H4 (cell line): ENCODE measurements at places on chromosomes 5 and 9.

DNA sequence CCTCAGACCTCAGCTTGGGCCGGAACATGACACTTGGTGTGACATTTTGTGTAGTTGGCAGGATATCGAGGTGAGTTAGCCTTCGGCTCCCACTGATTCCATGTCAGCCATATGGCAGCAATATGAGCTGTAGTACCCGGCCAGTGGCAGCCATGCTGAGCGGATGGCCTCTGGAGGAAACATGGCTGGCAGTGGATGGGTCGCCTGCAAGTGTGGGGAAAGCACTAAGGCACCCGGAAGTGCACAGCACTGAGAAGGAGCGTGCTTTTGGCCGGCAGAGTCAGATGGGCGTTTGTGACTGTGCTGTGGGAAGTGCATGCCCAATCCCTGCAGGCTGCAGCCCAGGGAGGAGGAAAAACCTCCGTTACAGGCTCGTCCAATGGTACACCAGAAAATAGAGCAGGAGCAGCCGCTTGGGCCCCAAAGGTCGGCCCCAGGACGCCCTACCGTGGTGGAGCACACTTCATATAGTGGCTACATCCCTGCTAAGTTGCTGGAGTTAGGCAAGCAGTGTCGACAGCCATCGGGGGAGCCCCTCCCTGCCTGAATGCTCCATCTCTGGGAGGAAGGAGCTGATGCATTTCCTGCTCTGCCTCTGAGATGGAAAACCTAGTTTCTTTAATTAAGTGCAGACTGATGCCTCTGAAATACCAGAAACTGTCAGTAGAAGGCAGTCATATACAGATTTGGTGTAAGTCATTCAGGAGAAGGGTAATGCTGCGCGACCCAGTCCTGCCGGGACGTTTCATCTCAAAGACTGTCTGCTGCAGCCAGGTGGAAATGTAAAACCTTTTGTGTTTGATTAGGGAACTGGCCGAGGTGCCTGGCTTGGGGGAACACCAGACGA lies 2185.8 kb upstream of the ACO1 start:
- peak; percentile 53 for DNase-seq

GRCh38 chr5:152164860-152165259 lies 240.2 kb upstream of the GLRA1 start:
- DNase-seq: no peak

DNA sequence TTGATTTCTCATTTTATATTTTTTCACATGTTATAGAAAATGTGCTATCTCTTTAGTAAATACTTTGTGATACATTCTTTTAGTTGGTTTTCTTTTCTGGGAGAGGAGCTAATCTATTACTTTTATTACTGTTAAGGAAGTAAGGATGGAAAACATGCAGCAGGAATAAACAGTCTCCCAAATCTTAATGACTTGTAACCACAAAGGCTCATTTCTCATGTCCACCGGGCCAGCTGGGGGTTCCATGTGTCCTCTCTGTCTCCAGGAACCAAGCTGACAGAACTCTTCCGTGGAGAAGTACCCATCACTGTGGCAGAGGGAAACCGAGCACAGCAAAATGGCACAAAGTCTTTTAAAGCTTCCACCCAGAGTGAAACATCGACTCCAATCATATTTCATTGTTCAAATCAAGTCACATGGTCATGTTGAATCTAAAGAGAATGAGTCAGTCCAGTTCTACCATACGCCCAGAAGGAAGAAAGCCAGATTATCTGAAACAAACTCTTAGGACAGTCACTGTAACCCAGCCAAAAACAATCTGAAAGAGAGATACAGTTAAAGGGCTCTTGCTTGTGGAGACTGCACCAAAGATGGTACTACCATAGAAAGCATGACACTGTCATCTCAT lies 97.1 kb upstream of the CDH6 start:
- peak; percentile 83 for DNase-seq

GRCh38 chr5:67308988-67309688 lies 112.5 kb upstream of the CD180 start:
- DNase-seq: no peak

- DNase-seq: peak; percentile 74
Measured at GRCh38 chr5:175652741-175653663, 4.9 kb upstream of the HRH2 start.

- DNase-seq: no peak
Measured at GRCh38 chr5:11305245-11305644, 544.2 kb upstream of the DAP start.

GRCh38 chr5:9294793-9295465 lies 250.9 kb downstream of the SEMA5A start:
- no peak for DNase-seq

- no peak for DNase-seq
Measured at GRCh38 chr9:71349218-71349617, 227.8 kb upstream of the TRPM3 start.

- peak; percentile 45 for DNase-seq
Measured at GRCh38 chr5:3736926-3737325, 141.3 kb downstream of the IRX1 start.

DNA sequence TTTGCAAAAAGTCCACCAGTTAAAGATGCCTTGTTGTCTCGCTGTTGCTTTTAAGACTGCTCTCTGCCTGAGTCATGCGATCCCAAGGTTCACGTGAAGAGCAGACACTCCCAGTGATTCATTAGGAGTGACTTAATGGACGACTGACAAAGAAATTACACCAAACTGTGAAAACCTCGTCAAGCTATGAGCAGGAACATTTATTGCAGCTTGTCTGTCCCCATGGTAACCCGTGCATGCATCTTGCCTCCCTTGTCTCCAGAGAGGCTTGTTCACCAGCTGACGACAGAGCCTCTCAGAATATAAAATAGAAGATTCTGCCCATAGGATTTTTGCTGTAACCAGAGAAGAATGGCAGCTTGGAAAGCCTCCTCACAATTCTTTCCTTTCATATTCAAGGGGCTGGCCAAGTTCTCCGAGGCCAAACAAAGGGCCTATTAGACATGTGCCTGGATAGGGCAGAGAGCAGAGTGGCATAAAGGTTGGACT lies 352.7 kb downstream of the SPOCK1 start:
- peak; percentile 69 for DNase-seq

DNA sequence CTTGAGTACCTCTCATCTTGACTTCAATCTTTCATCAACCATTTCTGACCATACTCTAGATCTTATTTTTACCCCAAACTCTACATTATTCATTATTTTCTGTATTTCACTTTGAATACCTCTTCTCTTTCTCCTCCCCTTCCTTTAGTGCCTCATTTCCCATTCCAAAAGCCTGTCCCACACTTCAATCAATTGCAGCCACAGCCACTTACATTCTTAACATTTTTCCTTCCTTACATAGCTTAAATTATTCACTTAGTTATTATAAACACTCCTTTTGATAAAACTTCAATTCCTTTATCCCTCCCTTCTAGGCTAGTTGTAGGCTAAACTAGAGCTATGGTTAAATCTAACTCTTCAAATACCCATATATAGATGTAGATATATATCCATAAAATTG lies 344.0 kb downstream of the PRR16 start:
- no peak for DNase-seq

GRCh38 chr9:72812559-72813111 lies 140.2 kb downstream of the ALDH1A1 start:
- DNase-seq: no peak

DNA sequence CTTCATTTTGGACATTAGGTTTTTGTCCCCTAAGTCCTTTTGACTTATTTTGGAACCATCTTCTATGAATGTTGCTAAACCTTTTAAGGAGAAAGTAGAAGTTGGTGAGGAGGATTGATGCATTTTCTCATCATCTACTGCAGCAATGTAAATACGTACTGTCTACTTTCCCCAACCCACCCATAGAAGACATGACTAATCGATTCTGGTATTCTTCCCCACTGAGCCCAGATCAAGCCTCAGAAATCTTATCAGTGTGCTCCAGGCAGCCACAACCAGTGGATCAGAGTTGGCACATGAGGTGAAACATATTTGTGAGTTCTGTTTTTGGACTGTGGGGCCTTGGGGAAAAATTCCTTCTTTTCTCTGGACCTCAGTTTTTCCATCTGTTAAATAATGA lies 57.7 kb downstream of the FGF18 start:
- DNase-seq: no peak
